Stimulated activated naive CD4-positive, alpha-beta T cell (primary cell): ENCODE measurements at places on chromosomes 12 and 14.

DNA sequence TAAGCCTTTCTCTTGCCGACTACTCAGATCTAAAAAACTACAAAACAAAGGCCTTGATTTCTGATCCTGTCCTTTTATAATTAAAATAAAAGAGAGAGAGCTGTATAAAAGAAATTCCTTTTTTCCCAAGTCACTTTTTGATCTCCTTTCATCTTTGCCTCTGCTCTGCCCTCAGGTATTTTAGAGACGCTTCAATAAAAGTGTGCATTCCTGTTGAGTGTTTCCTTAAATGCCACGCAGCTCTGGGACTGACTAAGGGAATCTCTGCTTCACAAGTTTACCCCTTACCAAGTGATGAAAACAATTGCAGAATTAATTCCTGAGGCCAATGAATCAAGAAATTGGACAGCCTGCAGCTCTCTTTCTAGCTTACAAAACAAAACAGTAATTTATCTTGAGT is 1109.8 kb downstream of the TMTC2 start:
- no peak for DNase-seq

DNA sequence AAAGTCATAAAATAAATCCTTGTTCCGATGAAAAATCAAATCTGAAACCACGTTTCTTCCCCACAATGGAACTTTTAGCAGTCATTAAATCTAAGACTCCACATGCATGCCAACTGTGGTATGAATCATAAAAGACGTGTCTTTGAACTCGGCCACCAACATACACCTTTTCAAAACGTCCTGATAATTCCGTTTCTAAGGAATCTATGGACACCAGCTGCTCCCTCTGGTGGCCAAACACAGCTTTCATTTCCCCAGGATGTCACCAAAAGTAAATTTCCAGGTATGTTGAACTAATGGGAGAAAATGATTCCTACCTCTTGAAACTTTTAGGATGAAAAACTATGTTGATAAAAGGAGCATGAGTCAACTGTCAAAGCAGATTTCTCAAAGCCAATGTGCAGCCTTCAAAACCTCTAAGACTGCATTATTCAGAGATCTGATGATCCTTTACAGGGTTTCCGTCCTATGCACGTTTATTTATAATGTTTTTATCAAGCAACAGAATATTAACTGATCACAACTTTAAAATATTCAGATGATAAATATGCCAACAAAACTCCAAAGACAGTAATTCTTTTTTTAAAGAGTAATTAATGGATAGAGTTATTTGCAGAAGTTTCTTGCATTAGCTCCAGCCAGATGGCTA is 96.2 kb downstream of the CIT start:
- DNase-seq: no peak

DNA sequence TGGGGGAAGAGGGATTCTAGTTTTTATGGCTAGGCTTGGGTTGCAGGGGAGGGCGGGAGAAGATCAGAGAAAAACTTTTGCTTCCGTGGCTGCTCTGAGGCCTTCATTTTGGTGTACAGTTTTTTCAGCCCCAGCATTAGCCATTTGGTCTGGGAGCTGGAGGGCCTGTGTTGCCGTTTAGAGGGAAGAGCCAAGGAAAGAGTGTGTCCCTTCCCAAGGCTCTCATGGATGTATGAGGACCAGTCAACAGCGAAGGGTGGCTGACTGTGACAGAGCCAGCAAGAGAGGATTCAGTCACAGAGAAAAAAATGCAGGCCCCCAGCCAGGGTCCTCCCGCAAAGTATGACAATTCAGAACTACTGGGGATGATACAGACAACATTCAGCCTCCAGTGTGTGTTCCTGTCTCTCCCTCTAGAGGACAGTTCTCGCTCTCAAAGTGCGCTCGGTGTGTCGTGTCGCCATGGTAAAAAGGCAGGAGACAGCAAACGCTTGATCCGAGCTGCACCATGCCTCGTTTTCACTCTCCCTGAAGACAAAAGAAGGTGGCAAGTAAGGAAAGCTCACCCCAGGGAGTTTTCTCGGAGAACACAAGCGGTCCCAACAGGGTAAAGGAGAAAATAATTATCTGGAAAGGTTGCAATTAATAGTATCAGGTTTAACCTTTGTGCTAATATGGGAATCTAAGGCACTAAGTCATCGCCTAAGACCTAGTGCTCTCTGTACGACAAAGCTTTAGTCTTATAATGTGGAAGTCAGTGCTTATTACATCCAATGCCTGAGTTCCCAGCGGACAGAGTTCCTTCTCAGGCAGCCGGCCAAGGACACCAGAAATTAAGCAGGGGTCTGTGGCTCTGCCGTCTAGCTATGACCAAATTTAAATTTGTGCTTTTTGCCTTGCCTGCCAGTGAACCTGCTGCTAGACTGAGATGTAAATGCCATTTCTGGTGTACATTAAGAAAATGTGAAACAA is 157.3 kb upstream of the PLXNC1 start:
- no peak for DNase-seq

DNA sequence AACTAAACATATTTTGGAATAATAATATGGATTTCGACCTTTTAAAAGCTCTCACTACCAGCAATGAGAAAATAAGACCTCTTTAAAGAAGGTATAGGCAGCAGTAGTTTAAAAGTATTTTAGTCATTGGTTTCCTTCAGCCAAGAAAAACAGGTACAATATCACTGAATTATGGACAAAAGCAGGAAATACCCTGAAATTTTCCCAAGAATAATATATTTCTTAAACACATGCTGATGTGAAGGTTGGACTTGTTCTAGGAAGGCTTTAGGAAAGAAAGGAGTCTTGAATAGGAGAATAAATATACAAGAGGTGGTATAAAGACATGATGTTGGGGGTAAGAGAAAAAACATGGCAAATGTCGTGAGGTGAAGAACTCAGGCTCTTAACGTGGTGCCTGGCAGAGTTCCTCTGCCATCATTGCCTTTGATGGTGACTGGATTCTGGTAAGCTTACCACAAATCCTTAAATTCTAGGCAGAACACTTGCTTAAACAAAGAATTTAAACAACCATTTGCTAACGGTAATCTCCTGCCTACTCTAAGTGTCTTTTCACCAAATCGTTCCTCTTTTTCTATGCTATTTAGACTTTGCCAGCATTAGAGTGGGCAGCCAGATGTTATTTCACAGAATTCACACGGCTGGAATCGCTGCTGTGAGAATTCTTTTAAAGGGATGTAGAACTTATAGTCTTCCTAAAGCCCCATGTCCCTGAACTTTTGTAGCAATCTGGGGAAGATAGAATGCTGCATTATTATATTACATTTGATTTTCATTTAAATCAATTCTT is 11.9 kb upstream of the NUDT4 start:
- DNase-seq: no peak

DNA sequence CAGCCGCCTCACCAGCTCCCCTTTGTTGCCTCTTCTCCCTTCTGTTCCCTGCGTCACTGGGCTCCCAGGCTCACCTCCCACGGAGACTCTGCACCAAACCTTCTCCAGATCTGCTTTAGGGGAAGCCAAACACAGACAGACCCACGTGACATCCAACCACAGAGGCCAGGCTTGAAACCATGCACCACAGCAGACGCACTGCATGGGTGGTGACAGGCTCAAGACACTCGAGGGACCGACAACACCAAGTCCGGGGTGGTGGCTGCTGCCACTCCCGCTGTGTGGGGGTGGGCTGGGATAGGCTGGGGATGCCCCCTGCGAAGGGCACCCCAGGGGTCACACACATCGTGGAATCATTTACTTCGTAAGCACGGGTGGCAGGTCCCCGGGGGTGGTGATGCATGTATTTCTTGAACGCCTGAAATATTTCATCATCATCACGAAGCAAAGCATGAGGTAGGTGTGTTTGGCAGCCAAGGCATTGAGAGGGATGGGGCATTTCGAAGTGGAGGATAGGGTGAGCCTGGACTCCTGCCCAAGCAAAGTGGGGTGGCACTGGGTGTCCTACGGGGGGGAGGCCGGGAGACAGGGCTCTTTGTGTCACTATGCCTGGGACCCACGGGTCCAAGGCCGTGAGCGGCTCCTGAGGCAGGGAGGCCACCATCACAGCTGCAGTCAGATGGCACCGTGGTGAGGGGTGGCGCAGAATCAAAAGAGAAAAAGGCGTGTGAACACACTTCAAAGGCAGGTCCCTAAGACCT is 66.8 kb upstream of the RFLNA start:
- no peak for DNase-seq

- DNase-seq: no peak
Observed at GRCh38 chr12:106188256-106188655, 49.5 kb upstream of the NUAK1 start.

DNA sequence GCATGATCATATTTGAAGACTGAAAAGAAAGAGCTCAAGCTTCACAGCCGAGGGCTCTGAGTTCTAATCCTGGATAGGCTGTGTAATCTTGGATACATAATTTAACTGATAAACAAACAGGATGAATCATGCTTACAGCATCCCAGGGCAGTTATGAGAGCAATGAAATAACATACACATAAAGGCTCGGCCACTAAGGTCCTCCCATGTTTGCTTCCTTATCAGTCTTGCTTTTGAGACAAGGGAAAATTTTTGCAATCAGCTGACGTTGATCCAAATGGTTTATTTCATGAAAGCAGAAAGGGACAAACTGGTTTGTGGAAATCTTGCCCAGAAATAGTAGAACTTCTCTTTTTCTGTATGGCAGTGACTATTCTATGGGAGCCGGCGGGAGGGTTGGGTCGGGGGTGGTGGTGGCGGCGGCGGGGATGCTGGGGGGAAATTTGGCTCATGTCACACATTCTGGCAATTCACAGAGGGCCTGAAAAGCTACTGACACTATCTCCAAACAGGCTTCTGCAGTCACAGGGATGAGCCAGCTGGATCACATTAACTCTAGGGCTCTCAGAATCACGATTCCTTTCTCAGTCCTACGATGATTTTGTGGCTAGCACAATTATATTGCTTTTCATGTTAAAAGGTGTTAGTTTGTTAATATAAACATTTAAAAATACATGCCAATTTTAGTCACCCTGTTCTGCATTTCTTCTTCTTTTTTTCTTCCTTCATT is 124.5 kb downstream of the SLC8A3 start:
- no peak for DNase-seq

DNA sequence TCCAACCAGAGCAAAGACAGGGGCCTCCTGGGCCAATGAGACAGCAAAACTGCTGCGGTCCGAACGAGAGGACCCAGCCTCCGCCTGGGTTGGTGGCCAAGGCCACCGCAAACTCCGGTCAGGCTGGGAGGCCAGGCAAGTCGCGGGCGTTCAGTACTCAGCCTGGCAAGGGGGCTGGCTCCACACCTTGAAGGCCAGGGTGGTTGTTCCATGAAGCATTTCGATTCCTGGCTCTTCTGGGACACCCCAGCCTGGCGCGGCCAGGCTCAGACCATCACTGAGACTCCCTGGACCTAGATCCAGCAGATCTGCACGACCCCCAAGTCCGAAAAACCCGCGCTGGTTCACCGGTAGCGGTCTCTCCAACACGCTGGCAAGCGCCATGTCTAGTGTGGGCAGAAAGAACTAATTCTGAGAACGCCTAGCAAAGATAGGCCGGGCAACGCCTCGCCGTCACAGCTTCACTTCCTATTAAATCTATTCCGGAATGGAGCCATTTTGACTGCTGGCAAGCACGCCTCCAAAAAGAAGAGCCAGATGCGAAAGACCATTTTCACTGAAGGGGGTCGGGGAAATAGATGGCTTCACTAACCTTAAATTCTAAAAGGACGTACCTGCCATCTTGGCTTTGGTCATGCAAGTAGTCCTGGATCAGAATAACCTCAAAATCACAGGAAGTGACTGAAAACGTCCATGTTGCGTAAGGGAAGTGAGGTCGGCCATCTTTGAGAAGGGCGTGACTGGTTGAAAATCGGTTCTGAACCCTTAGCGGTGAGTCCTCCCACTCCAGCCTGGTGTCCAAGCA is at the start of gene PSMB5:
PSMB5 (minus strand) TSS at position 403 of the 805 bp plus-strand sequence; CDS start at position 384, 19 bp downstream.
- DNase-seq: no peak

DNA sequence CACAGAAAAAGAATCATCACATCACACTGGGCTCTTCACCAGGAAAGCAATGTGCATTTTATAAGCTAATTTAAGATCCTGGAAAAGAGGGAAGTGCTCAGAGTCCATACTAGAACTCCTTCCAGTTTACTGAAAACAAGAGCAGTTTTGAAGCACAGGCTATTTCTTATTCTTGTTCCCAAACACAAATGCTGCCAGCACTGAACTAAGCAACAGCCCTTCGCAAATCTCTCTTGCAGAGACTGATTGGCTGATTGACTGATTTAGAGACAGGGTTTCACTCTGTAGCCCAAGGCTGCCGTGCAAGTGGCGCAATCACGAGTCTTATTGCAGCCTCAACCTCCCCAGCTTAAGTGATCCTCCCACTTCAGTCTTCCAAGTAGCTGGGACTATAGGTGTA is 44.8 kb downstream of the BCL2L14 start:
- DNase-seq: no peak

DNA sequence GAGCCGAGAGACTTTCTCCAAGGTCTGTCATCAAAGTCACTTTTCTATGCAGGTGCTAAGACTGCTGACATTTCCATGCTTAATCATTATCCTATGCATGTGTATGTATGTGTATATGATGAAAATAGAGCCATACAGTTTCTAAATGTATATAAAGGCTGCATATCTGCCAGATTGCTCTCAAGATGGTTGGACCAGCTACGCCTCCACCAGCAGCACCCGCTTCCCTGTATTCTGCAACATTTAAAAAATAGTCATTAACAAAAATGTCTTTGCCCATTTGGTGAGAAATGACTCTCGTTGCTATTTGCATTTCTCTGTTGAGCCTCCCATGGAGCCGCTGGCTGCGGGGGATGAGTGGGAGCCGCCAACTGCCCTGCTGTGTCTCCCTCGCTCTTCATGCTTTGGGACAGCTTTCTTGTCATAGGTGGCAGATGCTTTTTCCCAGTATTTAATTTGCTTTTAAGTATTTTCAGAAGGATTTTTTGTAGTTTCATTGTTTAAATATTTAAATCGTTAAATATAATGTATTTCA is 54.7 kb downstream of the DYNC1H1 start:
- no peak for DNase-seq

- DNase-seq: no peak
Observed at GRCh38 chr14:36973806-36974442, 198.5 kb downstream of the SLC25A21 start.

DNA sequence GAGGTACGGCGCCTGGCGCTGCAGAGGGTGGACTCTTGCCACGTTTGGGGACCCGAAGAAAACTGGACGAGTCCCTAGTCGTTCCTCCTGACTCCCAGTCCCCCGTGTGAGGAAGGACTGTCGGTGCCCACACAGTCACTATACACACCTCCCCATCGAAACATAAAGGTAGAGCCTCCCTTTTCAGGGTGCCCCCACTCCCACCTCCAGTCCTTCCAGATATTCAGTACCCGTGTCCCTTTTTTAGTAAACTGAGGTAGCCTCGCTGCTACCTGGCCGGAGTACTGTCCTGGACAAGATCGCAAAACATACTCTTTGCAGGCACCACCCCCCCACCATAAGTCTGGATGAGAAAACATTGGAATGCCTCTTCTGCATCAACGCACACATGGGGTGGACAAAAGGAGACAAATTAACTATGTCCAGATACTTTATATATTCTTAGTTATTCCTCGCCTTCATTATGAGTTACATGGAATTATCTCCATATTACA is 610 bp upstream of the KMT2D start:
- DNase-seq: no peak

- DNase-seq: no peak
Observed at GRCh38 chr12:125149160-125150108, 84.2 kb downstream of the AACS start.

- DNase-seq: no peak
Observed at GRCh38 chr12:38516418-38516817, 199.8 kb downstream of the ALG10B start.

GRCh38 chr14:20278414-20278813 is 27.3 kb downstream of the TTC5 start:
- no peak for DNase-seq
